ENCODE measurements at places on chromosomes 1 and 21.

DNA sequence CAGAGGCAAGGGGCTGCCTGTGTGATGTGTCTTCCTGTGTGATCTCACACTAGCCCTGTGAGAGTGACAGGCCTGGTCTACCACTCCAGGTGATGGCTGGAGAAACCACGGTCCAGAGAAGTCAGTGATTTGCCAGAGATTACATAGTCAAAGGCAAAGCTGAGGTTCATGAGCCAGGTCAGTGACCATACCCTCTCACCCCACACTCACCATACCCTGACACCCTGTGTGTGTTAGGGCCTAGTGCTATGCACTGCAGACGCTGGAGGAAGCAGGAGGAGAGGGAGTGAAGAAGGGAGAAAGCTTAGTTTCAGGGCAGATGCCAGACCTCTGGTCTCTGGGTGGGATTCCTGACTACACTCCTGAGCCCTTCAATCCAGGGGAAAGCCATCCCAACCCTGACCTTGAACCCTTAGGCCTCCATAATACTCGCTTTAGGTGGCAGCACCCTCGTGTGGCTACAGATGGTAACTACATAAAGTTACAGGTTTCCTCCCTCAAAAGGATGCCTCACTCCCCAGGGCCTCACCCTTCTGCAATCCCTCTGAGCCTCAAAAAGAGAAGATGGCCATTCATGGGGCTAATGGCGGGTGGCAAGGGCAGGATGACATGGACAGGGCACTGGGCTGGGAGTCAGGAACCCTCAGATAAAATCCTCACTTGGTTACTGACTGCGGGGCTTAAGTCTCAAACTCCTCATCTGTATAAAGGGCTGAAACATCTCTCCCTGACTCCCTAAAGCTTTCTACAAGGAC, 20.8 kb upstream of the SDC3 start:
- no peak for DNase-seq

GRCh38 chr1:58584082-58584895, 7.2 kb upstream of the TACSTD2 start:
- peak; percentile 34 for DNase-seq

- no peak for DNase-seq
Measured at GRCh38 chr1:29289493-29289892, 53.2 kb downstream of the PTPRU start.

GRCh38 chr1:145995148-145995881, 1.1 kb downstream of the TXNIP start:
- no peak for DNase-seq

GRCh38 chr1:234357831-234358230, 15.4 kb upstream of the COA6 start:
- no peak for DNase-seq

- no peak for DNase-seq
Measured at GRCh38 chr1:230159580-230159979, 92.5 kb downstream of the GALNT2 start.

DNA sequence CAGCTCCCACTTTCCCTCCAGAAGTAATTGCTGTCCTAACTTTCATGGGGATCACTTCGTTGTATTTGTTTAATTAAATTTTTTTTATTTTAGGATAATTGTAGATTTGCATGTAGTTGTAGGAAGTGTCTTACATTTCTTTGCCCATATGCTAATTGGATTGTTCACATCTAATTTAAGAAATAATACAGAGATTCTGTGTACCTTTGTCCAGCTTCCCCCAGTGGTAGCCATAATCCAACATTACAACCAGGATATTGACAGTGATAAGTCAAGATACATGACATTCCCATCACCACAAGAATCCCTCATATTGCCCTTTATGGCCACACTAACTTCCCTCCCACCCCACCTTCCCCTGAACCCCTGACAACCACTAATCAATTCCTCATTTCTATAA, 136.6 kb downstream of the PRDM2 start:
- no peak for DNase-seq

DNA sequence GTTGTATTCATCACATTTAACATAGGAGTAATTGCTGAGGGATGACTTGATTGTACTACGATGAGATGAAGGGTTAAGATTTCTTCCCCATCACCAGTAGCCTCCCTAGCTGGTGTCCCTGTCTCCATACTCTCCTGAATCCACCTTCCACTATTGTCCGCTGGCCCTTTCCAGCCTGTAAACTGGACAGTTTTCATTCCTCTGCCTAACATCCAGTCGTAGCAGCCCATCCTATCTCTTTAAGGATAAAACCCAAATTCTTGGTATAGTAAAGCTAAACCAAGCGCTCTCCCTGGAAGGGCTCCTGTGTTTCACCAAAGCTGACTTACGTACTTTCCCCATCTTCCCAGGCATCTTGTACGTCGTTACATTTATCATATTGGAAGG, 670 bp downstream of the COX20 start:
- DNase-seq: no peak

GRCh38 chr1:20123722-20124455, 4.6 kb upstream of the PLA2G2D start:
- DNase-seq: no peak

DNA sequence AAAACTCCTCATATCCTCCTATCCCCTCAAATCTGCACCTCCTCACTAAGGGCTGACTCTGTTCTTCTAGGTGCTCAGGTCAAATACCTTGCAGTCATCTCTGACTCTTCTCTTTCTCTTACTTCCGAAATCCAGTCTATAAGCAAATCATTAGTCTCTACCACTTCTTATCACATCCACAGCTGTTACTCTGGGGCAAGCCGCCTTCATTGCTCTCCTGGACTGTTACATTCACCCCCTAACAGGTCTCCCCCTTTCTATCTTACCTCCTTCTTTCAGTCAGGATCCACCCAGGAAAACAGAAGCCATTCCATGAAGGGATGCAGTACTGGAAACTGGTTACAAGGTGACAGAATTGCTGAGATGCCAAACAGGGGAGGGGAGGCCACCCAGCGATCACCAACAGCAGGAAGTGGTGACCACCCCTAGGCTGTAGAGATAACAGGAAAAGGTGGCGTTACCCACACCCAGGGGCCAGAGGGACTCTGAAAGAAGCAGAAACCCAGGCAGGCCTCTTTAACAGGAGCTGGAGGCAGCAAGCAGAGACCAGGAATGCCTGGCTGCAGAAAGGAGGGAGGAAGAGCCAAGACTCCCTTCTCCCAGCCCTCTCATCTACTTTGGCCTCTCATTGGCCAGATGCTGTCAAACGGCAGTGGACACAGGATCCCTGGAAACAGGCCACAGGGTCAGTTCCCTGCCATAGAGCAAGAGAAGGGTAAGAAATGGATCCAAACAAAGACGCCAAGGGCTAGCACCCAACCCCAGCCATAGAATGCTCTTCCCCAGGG, 55.5 kb upstream of the FOXO6 start:
- DNase-seq: no peak

- no peak for DNase-seq
Measured at GRCh38 chr1:1213345-1214265, at the start of gene TNFRSF4. TNFRSF4 (minus strand) TSS chr1:1214153; CDS start chr1:1214127, 26 bp downstream.

DNA sequence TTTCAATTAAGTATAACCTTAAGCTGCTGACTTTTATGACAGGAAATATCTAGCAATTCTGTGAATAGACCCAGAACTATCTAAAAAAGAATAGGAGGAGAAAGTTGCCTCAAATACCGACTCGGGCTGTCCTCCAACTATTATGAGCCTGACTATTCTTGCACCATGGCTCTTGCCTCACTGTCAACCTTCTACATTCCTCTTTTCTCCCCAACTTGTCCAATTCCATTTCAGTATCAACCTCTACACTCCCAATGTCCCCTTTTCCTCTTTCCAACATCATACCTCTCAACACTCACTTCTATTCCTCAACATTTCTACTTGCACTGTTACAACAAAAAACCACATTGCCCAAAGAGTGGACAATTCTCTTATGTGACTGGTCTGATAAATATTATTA, 2.3 kb downstream of the ZZZ3 start:
- DNase-seq: no peak

DNA sequence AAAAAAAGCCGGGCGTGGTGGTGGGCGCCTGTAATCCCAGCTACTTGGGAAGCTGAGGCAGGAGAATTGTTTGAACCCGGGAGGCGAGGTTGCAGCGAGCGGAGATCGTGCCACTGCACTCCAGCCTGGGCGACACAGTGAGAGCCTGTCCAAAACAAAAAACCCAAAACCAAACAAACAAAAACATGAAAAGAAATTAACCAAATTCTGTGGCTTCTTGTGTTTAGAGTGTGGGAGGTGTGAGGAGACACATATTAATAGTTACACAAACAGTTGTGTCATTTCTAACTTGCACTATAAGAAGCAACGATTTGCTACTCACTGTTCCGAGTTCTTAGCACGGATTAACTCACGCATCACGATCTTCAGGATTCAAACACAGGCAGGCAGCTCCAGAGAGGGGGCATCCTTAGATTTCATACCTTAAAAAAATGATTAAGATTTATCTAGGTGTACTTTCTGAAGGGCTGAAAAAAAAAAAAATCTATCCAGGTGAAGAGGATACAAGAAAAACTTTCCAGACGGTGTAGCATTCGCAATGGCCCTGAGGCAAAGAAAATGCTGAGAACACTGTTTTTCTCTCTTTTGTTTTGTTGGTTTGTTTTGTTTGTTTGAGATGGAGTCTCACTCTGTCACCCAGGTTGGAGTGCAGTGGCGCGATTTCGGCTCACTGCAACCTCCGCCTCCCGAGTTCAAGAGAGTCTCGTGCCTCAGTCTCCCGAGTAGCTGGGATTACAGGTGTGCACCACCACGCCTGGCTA, 713 bp upstream of the HMGCL start:
- no peak for DNase-seq

- no peak for DNase-seq
Measured at GRCh38 chr1:111754984-111755330, 744 bp upstream of the DDX20 start.

DNA sequence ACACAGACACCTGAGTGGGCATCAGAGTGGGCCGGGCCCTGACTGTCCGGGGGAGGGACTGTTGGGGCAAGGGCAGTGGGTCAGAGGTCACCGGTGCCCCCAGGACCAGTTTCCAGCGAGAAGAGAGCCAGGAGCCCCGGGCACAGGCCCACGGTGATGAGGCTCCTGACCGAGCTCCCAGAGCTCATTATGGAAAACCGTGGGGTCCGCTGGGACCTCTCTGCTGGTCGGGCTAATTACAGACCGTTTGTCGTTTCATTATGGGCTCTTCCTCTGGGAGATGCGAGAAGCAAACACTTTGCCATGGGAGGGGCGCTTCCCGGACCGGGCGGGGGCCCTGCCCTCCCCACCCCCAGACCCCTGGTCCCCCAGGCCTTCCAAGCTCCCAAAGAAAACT, 12.0 kb upstream of the TTLL10 start:
- DNase-seq: no peak

GRCh38 chr1:93701629-93702028, 20.0 kb upstream of the BCAR3 start:
- DNase-seq: no peak

- DNase-seq: no peak
Measured at GRCh38 chr1:17561561-17561985, 22.1 kb downstream of the ARHGEF10L start.

DNA sequence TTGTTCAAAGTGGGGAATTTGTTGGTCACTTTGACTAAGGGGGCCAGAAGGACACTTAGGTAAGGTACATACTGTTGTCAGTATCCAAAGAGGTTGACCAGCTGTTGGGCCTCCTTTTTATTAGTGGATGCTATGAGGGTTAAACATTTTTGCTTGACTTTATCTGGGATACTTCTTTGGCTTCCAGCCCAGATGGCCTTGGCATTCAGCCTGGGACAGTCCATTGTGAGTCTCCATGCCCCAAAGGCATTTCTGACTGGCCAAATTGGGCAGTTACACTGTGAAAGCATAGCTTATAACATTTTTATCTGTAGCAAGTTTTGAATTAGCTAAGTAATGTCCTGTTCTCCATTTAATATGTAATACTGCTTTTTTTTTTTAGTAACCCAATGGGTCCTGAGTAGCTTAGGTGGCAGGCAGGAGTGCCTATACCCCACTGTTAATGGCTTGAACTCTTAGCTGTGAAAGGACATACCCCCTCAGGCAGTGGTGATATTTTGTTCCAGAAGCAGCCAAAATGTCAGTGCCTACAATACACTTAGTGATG, 35.4 kb upstream of the CD1D start:
- no peak for DNase-seq

- DNase-seq: no peak
Measured at GRCh38 chr1:178937695-178938094, 66.8 kb upstream of the ANGPTL1 start.

- DNase-seq: no peak
Measured at GRCh38 chr1:46281021-46281420, 22.4 kb downstream of the LRRC41 start.

DNA sequence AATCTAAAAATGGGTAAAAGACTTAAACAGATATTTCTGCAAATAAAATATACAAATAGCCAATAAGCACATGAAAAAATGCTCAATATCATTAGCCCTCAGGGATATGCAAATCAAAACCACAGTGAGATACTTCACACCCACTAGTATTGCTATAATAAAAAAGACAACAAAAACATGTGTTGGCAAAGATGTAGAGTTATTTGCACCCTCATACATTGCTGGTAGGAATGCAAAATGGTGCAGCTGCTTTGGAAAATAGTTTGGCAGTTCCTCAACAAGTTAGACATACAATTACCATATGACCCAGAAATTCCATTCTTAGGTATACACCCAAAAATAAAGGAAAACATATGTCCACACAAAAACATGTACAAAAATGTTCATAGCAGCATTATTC, 30.2 kb downstream of the ZZZ3 start:
- no peak for DNase-seq

DNA sequence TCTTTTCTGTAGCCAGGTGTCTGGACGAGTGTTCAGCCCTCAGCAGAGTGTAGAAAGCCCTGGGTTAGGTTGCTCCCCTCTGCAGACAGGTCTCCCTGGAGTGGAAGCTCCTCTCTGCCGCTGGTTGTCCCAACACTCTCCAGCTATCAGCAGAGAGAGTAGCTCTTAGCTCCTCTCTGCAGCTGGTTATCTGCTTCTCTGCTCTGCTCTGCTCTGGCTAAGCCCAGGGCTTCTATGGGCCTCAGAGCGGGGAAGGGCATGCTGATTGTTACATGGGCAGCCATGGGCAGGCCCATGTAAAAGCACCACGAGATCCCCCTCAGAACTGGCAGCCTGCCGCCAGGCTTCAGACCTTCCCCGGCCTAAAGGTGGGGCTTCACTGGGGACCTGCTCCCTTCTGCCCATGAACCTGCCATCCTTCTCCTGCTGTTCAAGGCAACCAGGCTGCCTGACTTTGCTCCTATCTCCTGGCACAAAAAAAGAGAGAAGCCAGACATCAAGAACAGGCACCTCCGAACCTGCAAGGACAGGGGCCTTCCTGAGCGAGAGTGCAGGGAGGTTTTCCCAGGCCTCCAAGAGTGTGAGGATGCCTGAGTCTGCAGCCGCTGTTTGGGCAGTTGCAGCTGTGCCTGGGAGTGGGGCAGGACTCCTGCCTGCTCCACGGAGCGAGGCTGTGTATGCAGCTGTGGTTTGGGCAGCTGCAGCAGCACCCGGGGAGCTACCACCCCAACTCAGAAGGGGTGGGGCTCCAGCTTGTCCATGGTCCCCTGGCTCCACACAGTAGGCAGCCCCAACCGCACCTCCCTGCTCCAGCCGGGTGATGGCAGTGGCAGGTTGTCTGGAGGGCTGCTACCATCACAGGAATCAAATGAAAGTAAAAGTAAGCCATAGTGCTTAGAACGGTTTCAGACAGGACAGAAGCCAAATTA, 973.7 kb downstream of the LTN1 start:
- no peak for DNase-seq

All from SIG-M5 (cell line).